ENCODE measurements at places on chromosomes 12 and 14.

GRCh38 chr12:1309613-1310012, 284.8 kb downstream of the FBXL14 start:
- peak overlapping the region; percentile 91 for H3K27ac ChIP-seq
- peaks cover 10% of the 10 kb centered on the region for H3K36me3 ChIP-seq
- peaks cover 18% of the 10 kb centered on the region for H3K4me1 ChIP-seq
- no peak overlapping the region for H3K4me3 ChIP-seq

GRCh38 chr14:56100556-56100955, 17.7 kb upstream of the PELI2 start:
- H3K36me3 ChIP-seq = peaks cover 5% of the 10 kb centered on the region
- peaks cover 11% of the 10 kb centered on the region for H3K27me3 ChIP-seq
- H3K27ac ChIP-seq = no peak overlapping the region

- no peaks in the 10 kb centered on the region for H3K27me3 ChIP-seq
- no peak overlapping the region for H3K27ac ChIP-seq
- H3K4me3 ChIP-seq = no peak overlapping the region
- H3K36me3 ChIP-seq = no peaks in the 10 kb centered on the region
- DNase-seq = no peak
- no peaks in the 10 kb centered on the region for H3K4me1 ChIP-seq
Observed at GRCh38 chr14:64774272-64774671, 70.0 kb downstream of the PLEKHG3 start.

- H3K27me3 ChIP-seq = no peaks in the 10 kb centered on the region
- no peak for DNase-seq
- H3K4me3 ChIP-seq = no peak overlapping the region
- H3K27ac ChIP-seq = no peak overlapping the region
Observed at GRCh38 chr12:42987216-42987650, 397.7 kb upstream of the PRICKLE1 start.

DNA sequence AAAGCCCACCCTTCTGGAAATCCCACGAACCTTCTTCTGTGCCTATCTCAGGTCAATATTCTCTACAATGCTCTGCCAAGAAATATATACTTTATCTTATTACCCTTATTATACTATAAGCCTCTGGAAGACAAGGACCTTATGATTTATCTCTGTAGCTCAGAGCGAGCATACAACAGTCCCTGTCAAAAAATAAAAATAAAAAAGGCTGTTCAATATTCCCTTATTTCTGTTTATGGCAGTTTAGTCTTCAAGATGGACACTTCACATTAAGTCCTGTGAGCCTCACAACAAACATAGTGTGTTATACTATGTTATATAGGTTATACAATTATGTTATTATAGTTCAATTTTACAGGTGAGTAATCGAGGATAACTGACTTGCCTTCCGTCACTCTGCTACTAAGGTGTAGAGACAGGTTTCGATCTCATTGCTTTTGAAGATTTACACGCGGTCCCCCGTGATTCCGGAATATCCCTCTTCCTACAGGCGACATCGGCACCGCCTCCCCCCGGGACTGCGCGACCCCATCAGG, 562 bp downstream of the EAPP start:
- H3K4me1 ChIP-seq = peaks cover 36% of the 10 kb centered on the region
- peak overlapping the region; percentile 99 for H3K4me3 ChIP-seq
- H3K36me3 ChIP-seq = no peaks in the 10 kb centered on the region
- H3K27ac ChIP-seq = peak overlapping the region; percentile 99
- DNase-seq = no peak

DNA sequence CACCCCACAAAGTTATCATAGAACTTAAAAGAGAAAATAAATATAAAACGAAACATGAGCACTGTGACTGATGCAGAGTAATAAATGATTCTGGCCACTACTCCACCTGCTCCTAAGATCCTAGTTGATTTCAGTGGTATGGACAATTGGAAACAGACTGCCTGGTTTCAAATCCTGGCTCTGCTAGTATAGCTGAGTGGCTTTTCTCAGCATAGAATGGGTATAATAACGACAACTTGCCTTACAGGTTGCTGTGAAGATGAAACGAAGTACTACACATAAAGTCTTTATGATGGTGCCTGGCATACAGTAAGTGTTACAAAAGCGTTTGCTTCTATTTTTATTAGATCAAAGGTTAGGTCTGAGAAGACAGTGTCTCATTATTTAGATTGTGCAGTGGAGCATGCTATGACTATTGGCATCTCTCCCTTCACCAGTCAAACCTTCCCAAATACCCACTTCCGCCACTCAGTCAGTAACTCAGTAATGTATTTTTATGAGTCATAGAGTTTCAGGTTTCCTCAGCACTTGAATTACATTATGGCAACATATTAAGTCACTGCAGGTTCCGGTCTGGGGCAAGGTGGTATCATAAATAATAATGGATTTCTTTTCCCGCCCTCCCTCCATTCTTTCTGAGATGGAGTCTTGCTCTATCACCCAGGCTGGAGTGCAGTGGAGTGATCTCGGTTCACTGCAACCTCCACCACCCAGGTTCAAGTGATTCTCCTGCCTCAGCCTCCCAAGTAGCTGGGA, 29.7 kb upstream of the NR2C1 start:
- H3K27me3 ChIP-seq = no peaks in the 10 kb centered on the region
- no peak overlapping the region for H3K27ac ChIP-seq

DNA sequence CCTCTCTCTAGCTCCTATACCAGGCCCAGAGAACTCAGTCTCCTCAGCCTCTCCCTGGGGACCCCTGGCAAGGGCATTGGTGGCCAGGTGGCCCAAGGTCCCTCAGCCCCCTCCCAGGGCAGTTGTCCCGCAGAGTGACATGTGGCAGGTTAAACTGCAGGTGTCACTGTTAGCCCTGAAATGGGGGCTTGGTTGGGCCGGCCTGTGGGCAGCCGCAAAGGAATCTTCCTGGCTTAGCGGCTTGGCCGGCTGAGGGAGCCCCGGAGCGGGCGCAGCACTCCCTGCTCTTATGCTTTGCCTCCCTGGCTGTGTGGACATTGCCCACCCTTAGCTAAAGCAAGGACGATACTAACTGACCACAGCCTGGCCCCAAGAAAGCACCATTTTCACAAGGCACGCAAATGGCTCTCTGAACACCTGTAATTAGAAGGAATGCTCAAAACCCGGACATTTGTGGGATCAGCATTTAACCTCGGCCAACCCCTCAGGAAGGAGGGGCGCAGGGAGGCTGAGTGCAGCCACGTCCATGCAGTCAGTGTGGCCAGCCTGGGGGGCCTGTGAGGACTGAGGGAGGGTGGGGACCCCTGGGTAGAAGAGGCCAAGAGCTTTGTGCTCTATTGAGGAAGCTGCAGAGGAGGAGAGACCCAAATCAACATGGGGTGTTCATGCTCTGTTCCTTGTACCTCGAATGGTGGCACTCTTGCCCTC, 82.2 kb downstream of the PAPOLA start:
- peak; percentile 9 for DNase-seq
- no peak overlapping the region for H3K27ac ChIP-seq
- peaks cover 24% of the 10 kb centered on the region for H3K27me3 ChIP-seq

- H3K36me3 ChIP-seq = no peaks in the 10 kb centered on the region
- no peak for DNase-seq
Observed at GRCh38 chr14:104536942-104537612, 42.5 kb upstream of the C14orf180 start.

- H3K36me3 ChIP-seq = peaks cover 13% of the 10 kb centered on the region
- no peak overlapping the region for H3K27ac ChIP-seq
- H3K27me3 ChIP-seq = peaks cover 59% of the 10 kb centered on the region
- DNase-seq = no peak
Observed at GRCh38 chr14:93903342-93904184, 23.6 kb upstream of the FAM181A start.

- H3K4me3 ChIP-seq = no peak overlapping the region
- no peaks in the 10 kb centered on the region for H3K36me3 ChIP-seq
- DNase-seq = no peak
- H3K4me1 ChIP-seq = no peaks in the 10 kb centered on the region
- no peak overlapping the region for H3K27ac ChIP-seq
- H3K27me3 ChIP-seq = no peaks in the 10 kb centered on the region
Observed at GRCh38 chr14:33460164-33460563, 490.7 kb downstream of the EGLN3 start.

DNA sequence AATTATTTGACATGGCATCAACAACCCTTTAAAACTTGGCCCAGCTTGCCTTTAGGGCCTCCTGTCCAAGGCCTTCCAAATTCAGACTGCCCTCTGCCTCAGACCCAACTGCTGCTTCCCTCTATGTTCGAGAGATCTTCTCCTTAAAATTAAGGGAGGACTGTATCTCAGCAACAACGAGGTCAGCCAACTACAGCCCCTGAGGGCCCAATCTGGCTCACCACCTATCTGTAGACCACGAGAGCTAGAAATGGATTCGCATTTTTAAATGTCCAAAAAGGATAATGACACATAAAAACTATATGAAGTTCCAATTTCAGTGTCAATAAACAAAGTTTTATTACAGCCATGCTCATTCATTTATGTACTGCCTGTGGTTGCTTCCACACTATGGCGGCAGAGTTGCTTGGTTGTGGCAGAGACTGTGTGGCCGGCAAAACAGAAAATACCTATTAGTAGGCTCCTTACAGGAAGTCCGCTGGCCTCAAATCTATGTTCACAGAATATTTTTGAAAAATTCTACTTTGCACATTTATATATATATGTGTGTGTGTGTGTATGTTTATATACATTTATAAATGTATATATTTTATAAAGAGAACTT, 1026.9 kb downstream of the BCL11B start:
- H3K4me1 ChIP-seq = no peaks in the 10 kb centered on the region
- H3K27me3 ChIP-seq = no peaks in the 10 kb centered on the region
- no peak for DNase-seq

- DNase-seq = no peak
- peaks cover 27% of the 10 kb centered on the region for H3K27me3 ChIP-seq
- peaks cover 28% of the 10 kb centered on the region for H3K4me1 ChIP-seq
- no peaks in the 10 kb centered on the region for H3K36me3 ChIP-seq
- peak overlapping the region; percentile 62 for H3K4me3 ChIP-seq
Observed at GRCh38 chr14:103103461-103104388, 9.2 kb downstream of the EXOC3L4 start.

GRCh38 chr14:62443796-62444195, 601.5 kb downstream of the KCNH5 start:
- no peaks in the 10 kb centered on the region for H3K27me3 ChIP-seq
- H3K36me3 ChIP-seq = peaks cover 8% of the 10 kb centered on the region
- no peak for DNase-seq
- no peak overlapping the region for H3K4me3 ChIP-seq

GRCh38 chr14:95901054-95901453, 24.4 kb downstream of the TUNAR start:
- H3K4me3 ChIP-seq = no peak overlapping the region
- no peak for DNase-seq
- H3K27me3 ChIP-seq = peaks cover 44% of the 10 kb centered on the region

- no peaks in the 10 kb centered on the region for H3K27me3 ChIP-seq
- DNase-seq = no peak
- H3K4me3 ChIP-seq = no peak overlapping the region
- no peaks in the 10 kb centered on the region for H3K4me1 ChIP-seq
- no peaks in the 10 kb centered on the region for H3K36me3 ChIP-seq
Observed at GRCh38 chr14:47020500-47020899, 368.9 kb upstream of the RPL10L start.

DNA sequence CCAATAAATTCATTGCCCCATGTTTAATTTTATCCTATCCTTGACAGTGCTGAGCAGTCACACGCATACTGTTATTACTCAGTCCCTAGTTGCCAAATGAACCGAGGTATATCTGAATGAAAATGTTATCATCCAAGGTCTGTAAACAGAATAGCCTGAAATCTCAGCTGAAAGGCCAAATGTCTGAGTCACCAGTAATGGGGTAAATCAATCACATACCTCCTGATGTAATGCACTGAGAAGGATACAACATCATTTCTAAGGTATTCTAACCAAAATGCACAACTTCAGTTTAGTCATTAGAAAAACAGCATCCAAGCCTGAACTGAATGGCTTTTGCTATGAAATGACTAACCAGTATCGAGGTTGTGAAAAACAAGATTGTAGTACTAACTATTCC, 228.6 kb downstream of the DPF3 start:
- no peaks in the 10 kb centered on the region for H3K27me3 ChIP-seq
- peaks cover 22% of the 10 kb centered on the region for H3K36me3 ChIP-seq
- H3K27ac ChIP-seq = no peak overlapping the region
- H3K4me3 ChIP-seq = no peak overlapping the region
- H3K4me1 ChIP-seq = peaks cover 35% of the 10 kb centered on the region
- no peak for DNase-seq

DNA sequence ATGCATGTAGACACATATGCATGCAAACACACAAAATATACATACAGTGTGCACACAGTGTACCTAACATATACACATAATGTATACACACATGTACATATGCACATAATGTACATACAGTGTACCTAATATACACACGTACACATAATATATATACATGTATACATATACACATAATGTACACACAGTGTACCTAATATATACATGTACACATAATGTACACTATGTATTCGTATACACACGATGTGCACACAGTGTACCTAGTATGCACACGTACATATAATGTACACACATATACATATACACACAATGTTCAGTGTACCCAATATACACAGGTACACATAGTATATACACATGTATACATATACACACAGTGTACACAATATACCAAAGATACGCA, 70.0 kb downstream of the DNAH10 start:
- no peak overlapping the region for H3K4me3 ChIP-seq
- H3K4me1 ChIP-seq = no peaks in the 10 kb centered on the region
- no peak overlapping the region for H3K27ac ChIP-seq
- no peak for DNase-seq
- peaks cover 21% of the 10 kb centered on the region for H3K36me3 ChIP-seq

DNA sequence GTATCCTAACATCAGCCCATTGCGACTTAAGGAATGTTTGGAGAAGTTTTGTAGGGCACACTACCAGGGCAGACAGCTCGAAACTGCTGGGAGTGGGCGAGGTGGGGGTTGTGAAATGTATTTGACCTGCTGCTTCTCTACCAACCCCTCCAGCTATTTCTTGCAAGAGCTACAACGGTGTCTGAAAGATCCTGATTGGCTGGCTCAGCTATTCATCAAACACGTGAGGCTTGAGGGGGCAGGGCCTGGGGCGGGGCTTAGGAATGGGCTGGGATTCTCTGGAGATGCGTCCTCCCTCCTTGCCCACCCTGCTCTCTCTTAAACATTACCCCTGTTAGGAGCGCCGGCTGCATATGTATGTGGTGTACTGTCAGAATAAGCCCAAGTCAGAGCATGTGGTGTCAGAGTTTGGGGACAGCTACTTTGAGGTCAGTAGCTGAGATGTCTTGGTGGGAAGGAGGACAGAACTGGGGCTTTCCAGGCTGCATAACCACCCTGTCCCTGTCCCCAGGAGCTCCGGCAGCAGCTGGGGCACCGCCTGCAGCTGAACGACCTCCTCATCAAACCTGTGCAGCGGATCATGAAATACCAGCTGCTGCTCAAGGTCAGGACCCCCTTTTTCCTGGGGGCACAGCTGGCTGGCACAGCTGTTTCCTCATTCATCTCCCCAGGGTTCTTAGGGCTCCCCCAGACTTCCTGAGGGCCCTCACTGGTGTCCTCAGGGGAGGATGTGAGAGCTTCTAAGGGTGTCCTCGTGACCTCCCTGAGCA, 3.1 kb downstream of the ARHGEF25 start:
- peak overlapping the region; percentile 81 for H3K4me3 ChIP-seq
- peaks cover 64% of the 10 kb centered on the region for H3K27me3 ChIP-seq
- peaks cover 57% of the 10 kb centered on the region for H3K4me1 ChIP-seq
- peak; percentile 74 for DNase-seq
- H3K27ac ChIP-seq = peak overlapping the region; percentile 54

Data from naive B cell (primary cell).